Inflammatory macrophage (primary cell): ENCODE measurements at places on chromosomes 13 and 19.

- no peak for DNase-seq
Observed at GRCh38 chr19:52945652-52946321, 16.9 kb downstream of the ZNF816 start.

DNA sequence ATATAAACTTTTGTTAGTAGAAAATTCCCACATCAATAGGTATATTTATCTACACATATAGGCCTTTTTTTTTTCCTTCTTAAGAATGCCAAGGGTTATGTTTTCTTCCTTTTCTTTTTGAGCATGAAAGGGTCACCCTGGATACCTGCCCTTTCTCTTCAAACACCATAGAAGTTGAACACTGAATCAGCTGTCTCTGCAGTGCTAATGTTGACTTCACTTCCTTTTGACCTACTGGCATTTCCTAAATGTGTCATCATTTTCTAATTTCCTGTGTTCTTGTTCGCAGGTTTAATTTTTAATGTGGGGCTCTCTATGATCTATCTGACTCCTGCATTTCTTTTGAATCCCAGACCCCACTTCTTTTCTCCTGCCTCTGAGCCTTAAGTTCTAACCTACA lies 532.0 kb downstream of the GPC6 start:
- DNase-seq, result no peak

DNA sequence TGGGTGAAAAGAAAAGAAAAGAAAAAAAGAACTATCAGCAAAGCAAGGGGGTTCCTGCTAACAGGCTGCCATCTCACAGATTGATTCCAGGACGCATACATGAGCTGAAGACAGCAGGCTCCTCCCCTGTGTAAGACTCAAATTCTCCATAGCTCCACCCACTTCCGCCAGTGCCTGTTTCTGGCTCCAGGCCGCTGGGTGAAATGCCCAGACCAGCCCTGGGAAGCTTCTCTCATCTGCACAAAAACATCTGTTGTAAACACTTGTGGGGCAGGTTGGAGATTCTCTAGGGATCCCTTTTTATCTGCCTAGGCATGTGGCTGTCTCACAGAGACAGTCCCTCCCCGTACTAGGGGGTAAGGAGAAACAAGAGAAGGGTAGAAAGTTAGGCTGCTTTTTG lies 1054.4 kb upstream of the SPRY2 start:
- DNase-seq, result no peak

- no peak for DNase-seq
Observed at GRCh38 chr19:32166238-32166637, 179.2 kb upstream of the ZNF507 start.

- no peak for DNase-seq
Observed at GRCh38 chr13:41847216-41847615, 113.7 kb downstream of the VWA8 start.

- no peak for DNase-seq
Observed at GRCh38 chr19:1489463-1490310, 463 bp downstream of the PCSK4 start.

DNA sequence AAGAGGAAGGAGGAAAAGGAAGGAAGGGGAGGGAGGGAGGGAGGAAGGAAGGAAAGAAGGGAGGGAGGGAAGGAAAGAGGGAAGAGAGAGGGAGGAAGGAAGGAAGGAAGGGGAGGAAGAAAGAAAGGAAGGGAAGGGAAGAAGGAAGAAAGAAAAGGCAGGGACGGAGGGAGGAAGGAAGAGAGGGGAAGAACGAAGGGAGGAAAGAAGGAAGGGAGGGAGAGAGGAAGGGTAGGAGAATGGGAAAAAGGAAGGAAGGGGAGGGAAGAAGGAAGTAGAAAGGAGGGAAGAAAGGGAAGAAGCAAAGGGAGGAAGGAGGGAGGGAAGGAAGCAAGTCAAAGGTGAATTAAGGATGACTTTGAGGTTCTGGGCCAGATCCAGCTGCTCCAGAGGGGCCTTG lies 3.0 kb downstream of the ACSBG2 start:
- no peak for DNase-seq
